ENCODE measurements at places on chromosomes 5 and 9. TPM values are rescaled to one million over a fixed set of nuclear protein-coding genes. Genes with fewer than 3 reads are reported as not detected.

GRCh38 chr9:90342607-90343006 is 300.0 kb downstream of the DIRAS2 start:
- DNase-seq = no peak

DNA sequence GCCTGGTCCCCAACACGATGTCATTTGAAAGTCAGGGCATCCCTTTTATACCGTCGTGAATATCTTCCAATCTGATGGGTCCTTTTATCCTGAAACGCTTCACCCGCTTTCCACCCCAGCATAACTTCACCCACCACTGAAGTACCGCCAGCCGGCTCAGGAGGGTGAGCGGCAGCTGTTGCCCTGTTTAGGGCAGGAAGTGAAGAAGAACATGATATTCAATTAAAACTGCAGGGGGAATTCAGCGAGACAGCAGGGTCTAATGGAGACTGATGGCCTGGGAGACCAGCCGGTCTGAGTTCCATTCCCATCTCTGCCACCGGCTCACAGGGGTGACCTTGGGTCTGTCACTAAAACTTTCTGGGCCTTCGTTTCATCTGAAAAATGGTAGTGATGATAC is 68.2 kb upstream of the EGFLAM start:
- no peak for DNase-seq

- no peak for DNase-seq
These were observed 46.2 kb downstream of the RNF145 start for GRCh38 chr5:159163027-159163700.

GRCh38 chr5:77851176-77852067 is 75.3 kb upstream of the TBCA start:
- DNase-seq = peak; percentile 72

- DNase-seq = no peak
These were observed 29.1 kb upstream of the TCF7 start for GRCh38 chr5:134085411-134085810.

DNA sequence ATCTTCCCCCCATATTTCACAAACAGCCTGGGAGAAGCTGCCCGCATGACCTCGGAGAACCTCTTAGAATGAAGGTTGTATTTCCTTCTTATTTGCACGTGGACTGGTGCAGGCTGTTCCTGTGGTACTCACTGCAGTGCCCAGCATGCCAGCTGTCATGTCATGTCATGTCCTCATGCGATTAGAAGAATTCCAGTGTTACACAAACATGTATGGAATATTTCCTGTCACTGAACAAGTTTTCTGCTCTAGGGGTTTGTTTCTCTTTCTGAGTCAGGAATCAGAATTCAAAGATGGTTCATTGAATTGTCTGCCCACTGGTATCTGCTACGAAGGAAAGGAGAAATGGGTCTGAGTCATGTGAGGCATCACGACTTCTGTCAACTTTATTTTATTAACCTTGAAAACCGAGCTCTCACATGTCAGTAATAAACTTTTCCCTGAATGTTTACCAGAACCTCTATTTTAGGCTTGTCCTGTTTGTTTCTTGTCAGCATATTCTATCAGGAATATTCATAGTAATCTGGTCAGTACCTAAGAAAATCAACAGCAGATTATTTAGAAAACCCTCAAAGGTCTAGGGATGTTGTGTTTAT is 415.6 kb downstream of the GADD45G start:
- DNase-seq = no peak

- DNase-seq = no peak
These were observed 39.9 kb downstream of the RHOBTB3 start for GRCh38 chr5:95770830-95771708.

- DNase-seq = no peak
These were observed 202.9 kb downstream of the AOPEP start for GRCh38 chr9:94929369-94929756.

- DNase-seq = no peak
These were observed 12.7 kb downstream of the FBXL17 start for GRCh38 chr5:108369167-108369566.

GRCh38 chr9:87490225-87490624 is 7.4 kb upstream of the DAPK1 start:
- no peak for DNase-seq

- no peak for DNase-seq
These were observed 52.2 kb downstream of the MTAP start for GRCh38 chr9:21854594-21854993.

- DNase-seq = no peak
These were observed 175.0 kb downstream of the RGS3 start for GRCh38 chr9:113638490-113638889.

- no peak for DNase-seq
These were observed 18.0 kb upstream of the ENHO start for GRCh38 chr9:34540827-34541226.

GRCh38 chr5:29990681-29991080 is 1202.8 kb upstream of the CDH6 start:
- no peak for DNase-seq

- DNase-seq = peak; percentile 22
These were observed 142.9 kb downstream of the TLE1 start for GRCh38 chr9:81546489-81546888.

DNA sequence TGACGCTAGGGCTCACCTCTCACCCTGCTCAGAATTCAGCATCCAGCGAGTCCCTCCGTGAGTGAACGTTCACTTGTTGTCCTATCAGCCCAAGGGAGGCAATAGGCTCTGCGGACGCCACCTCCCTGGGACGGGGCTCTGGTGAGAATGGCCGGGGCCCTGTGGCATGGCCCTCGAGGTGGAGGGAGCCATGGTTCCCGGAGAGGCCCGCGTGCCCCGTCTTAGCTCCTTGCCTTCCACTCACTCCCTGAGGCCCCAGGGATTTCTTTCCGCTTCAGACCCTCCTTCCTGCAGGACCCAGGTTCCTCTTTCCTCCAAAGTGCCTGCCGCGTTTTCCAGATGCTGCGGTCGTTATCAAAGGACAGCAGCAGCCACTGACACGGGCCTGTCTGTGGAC is 21.5 kb downstream of the EXOC3 start:
- no peak for DNase-seq

DNA sequence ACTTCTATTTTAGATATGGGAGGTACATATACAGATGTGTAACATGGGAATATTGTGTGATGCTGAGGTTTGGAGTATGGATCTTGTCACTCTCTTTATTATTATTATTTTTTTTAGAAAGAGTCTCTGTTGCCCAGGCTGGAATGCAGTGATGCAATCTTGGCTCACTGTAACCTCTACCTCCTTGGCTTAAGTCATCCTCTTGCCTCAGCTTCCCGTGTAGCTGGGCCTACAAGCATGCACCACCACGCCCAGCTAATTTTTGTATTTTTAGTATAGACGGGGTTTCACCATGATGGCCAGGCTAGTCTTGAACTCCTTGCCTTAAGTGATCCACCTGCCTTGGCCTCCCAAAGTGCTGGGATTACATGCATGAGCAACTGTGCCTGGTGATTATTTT is 138.4 kb upstream of the SLC28A3 start:
- DNase-seq = no peak

GRCh38 chr9:118529210-118529609 is 825.0 kb downstream of the TLR4 start:
- no peak for DNase-seq

DNA sequence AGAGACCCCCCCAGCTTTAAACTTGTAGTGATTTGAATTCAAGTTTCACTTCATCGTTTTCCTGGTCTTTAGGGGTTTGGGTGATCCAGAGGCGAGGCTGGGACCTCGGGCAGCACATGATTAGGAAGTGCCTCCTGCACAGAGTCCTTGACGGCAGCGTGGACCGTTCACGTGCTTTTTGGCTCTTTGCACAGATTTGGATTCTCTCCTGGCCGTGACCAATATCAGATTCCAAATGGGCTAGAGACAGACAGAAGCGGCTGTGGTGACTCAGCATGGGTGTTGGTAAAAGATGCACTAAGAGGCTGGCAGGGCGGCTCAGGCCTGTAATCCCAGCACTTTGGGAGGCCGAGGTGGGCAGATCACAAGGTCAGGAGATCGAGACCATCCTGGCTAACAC is 117.2 kb upstream of the CACNA1B start:
- no peak for DNase-seq

DNA sequence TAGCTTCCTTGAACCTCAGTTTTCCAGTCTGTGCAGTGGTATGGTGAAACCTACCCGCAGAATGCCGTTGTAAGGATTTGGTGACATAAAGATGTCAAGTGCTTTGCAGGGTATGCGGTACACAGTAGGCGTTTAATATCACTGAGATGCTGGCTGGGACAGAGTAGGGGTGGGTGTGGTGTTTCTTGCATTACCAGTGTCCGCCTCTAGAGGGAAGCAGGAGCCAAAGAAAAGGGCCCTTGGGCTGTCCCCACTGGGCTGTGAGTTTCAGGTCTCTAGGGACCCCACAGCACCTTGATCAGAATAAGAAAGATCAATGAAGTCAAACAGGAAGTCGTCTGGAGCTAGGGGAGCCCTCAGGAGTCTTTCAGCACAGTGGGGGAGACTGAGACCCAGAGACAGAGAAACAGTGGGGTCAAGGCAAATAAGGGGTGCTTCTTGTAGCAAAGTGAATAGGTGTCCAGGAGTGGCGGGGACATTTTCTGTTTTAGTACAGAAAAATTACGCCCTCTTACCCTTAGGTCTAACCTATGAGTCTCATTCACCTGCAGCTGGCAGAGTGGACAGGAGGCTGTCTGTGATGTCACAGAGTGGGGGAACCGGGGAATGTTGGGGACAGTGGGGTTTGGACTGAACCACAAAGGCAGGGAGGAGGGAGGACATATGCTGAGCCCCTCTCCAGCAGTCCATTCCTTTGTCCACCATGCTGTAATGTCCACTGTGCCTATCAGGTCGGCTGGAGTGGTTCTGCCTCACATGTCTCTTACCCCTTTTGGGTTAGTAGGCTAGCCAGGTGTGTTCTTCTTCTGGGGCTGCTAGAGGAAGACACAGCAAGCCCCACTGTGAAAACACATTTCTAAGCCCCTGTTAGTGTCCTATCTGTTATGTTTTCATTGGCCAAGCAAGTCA is 4.7 kb upstream of the TEX53 start:
- peak; percentile 89 for DNase-seq

GRCh38 chr5:143143973-143144372 is 259.5 kb downstream of the NR3C1 start:
- no peak for DNase-seq

GRCh38 chr9:133008824-133009223 is 22.0 kb upstream of the GTF3C5 start:
- DNase-seq = no peak

DNA sequence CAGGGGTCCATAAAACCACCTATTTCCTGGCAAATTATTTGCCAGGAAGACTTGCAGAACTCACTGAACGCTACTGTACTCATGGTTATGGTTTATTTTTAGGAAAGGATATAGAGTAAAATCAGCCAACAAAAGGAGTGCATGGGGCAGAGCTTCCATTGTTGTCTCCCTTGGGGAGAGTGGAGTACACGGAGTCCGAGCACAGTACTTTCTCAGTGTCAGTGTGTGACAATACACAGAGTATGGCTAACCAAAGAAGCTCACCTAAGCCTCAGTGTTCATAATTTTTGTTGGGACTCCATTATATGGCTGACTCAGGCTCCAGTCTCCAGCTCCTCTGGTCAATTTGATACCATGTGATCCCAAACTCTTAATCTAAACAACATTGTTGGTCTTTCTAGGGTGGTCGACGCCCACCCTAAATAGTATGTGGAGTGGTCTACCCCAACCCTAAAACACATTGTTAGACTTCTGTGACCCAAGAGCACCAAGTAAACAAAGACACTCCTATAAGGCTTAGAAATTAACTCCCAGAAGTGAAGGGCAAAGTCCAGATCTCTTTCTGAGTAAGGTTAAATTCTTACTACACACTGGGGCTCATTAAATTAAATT is 74.9 kb downstream of the SLC44A1 start:
- no peak for DNase-seq

GRCh38 chr9:136719195-136719880 is 7.0 kb downstream of the DIPK1B start:
- no peak for DNase-seq

GRCh38 chr5:102591650-102592049 is 92.8 kb upstream of the SLCO6A1 start:
- DNase-seq = no peak

DNA sequence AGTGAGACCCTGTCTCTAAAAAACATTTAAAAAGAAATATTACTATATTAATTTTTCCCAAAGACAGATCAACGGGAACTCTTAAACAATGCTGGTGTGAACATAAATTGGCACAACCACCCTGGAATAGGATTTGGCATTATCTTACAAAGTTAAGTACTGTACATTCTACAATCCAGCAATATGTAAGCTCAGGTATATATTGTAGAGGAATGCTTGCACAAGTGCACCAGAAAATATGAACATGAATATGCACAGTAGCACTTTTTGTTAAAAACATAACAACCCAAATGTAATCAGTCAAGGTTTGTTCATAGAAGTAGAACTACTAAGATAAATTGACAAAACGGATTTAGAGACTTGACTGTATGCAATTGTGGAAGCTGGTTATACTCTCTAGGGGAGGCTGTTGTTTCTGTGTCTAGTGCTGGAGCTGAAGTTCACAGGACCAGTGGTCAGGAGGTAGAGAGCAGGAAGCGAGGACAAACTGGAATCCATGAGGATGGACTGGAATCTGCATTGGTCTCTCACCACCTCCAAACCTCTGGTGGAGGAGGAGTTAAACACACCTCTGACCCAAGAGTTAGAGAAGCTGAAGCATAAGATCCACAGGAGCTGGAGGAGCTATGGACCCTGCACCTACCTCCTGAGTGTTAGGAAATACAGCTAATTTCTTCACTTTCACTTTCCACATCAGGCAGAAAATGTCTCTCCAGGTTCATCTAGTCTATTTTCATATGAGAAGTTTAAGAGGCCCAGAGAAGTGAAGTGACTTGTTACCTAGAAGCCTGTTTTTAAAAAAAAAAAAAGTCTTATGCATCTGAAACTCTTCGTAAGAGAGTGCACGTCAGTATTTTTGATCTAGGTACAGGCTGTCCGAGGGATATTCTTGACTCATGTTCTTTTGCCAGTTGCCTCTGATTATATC is 20.3 kb upstream of the RIC1 start:
- no peak for DNase-seq

DNA sequence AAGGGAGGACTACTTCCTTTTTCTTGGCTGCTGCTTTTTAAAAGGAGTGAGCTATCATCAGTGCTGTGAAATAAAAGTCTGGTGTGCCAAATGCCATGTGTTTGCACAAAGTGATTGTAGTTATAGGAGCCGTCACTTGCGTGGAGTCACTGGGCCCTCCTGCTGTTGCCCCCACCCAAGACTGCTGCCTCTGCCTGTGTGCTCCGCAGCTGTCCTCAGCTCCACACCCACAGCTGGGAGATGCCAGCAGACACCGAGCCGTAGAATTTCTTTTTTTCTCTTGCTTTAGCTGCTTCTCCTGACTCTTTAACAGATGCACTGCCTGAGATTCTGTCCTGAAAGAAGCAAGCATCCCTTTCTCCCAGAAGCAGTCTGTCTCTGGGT is 9.8 kb upstream of the GLE1 start:
- DNase-seq = no peak

DNA sequence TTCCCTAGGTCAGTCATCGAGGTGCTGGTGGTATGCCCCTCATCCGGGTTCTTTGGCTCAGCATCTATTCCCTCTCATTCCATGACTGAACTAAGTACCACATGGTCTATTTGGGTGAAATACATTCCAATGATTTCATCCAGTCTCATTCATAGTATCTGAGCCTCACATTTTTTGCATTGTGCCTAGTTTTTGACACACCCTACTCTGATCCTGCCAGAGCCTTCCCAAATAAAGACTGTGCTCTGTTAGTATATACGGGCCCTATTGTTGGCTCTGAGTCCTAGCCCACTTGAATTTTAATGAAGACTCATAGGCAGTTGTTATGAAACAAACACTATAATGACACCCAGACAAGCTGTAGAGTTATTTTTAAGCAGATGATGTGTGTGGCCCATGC is 740.7 kb downstream of the CETN3 start:
- DNase-seq = no peak

SV2C gene
- total RNA-seq = 0.12 TPM

EPB41L4B gene
- 32.2 TPM for total RNA-seq

JADE2 gene
- 40.8 TPM for total RNA-seq

ANKRD33B gene
- total RNA-seq = 15.4 TPM

LYSMD3 gene
- total RNA-seq = 19.1 TPM

IRF1 gene
- total RNA-seq = 6.9 TPM
